ENCODE measurements at places on chromosomes 1 and 21.
A peak's percentile ranks its signal among the peaks of the same experiment; 100 is the strongest.

GRCh38 chr21:40555021-40555528 lies 291.9 kb downstream of the DSCAM start:
- DNase-seq = no peak

GRCh38 chr21:43893536-43894205 lies 28.6 kb downstream of the AGPAT3 start:
- DNase-seq = peak; percentile 48

GRCh38 chr1:79052829-79053449 lies 46.4 kb upstream of the ADGRL4 start:
- DNase-seq = no peak

DNA sequence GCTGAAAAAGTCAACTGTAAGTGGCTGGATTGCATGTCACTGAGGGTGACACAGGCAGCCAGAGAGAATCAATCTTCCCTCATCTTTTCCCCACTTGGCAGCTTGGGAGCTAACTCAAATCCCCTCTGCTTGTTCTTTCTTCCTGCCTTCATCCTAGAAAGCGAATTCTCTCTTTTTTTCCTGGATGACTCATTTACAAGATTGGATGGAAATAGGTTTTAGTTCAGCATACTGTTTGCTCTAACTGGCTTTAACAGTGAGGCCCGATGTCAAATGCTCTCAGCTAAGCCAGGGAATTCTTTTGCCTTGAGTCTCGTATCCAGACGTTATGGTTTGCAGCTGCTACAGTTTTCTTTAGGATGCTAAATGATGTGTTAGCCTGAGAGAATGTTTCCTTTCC lies 72.7 kb downstream of the HUNK start:
- DNase-seq = no peak

GRCh38 chr1:154780541-154780940 lies 89.5 kb downstream of the KCNN3 start:
- no peak for DNase-seq

DNA sequence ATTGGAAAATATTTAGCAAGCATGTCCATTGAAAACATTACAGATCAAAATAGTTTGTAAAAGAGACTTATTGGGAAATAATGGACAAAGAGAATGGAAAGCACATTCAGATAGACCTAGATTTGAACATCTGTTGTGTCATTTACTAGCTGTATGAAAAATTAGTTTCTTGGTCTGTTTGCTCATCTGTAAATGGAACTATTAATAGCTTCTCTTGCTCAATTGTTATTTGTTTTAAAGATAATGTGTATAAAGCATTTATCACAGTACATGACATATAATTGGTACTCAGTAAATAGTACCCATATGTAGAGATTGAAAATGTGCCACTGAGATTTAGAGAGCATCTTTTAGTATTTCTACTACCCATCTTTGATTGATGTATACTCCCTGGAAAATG lies 25.9 kb downstream of the RPAP2 start:
- DNase-seq = no peak

DNA sequence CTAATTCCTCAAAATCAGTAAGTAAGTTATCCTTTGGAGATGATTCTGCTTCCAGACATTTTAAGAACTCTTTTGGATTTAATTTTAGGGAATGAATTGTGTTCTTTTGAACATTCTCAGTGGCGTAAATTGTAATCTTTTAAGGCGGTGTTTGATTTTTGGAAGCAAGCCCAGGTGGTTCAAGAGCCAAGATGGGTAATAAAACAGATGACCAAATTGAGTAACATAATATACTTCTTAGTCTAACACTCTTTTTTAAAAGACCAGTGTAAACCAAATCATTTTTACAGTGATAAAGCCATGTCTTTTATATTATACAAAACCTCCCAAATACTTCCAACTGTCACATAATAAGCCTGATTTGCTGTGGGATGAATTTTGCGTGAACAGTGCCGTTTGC lies 133.8 kb downstream of the LRRC40 start:
- DNase-seq = no peak
